ENCODE measurements at places on chromosomes 16 and 17. TPM values are rescaled to one million over a fixed set of nuclear protein-coding genes. Genes with fewer than 3 reads are reported as not detected.

DNA sequence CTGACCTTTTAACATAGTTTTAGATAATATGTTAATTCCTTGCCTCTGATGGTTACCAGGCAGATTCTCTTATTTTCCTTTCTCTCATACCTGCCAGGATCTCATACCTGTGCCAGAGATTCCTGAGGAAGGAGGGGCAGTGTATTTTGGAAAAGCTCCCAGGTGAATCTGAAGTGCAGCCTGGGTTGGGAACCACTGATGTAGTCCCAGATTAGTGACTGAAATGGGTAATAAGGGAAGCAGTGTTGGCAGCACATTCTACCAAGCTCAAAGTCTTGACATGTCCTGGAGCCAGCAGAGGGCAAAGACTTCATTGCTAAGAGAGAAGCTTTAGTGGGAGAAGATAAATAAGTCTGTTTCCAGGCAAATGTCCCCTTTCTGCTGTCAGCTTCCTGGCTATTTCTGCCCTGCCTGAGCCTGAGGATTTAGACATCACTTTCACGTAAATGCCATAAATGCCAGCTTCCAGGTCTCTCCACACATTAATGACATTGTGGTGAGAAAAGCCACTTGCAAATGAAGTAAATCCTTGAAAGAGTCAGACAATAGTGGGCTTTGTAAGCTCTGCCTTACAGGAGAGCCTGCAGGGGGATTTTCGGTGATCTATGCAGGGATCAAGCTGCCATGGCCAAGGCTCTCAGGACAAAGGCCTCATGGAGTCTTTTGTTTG lies 40.9 kb upstream of the C16orf78 start:
- no peak for DNase-seq

GRCh38 chr16:86306011-86306644 lies 204.2 kb upstream of the FOXF1 start:
- no peak for DNase-seq

GRCh38 chr16:88806491-88807111 lies 3.0 kb downstream of the CDT1 start:
- no peak for DNase-seq

NCBP3 gene
- 7.8 TPM for polyA plus RNA-seq

STAT5B gene
- 98.0 TPM for polyA plus RNA-seq

Data from naive thymus-derived CD4-positive, alpha-beta T cell (primary cell).